ENCODE measurements at places on chromosomes 1 and 21.
A peak's percentile ranks its signal among the peaks of the same experiment; 100 is the strongest.

DNA sequence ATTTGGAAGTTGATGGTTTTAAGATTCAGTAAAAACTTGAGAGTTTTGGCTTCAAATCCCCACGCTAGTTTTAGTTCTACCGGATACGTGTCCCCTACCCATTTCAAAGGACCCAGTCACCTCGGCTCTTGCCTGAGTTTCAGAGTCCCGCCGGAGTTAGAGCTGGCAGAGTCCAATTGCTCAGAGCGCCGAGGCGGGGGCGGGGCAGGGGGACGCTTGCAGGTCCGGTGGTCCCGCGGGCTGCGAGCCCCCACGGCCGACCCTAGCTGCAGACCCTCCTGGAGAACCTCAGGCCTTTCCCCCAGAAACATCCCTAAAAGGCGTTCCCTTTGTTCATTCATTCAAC is 765 bp upstream of the VPS45 start:
- peak; percentile 76 for DNase-seq

- no peak for DNase-seq
Observed at GRCh38 chr1:30666756-30667273, 56.6 kb downstream of the MATN1 start.

DNA sequence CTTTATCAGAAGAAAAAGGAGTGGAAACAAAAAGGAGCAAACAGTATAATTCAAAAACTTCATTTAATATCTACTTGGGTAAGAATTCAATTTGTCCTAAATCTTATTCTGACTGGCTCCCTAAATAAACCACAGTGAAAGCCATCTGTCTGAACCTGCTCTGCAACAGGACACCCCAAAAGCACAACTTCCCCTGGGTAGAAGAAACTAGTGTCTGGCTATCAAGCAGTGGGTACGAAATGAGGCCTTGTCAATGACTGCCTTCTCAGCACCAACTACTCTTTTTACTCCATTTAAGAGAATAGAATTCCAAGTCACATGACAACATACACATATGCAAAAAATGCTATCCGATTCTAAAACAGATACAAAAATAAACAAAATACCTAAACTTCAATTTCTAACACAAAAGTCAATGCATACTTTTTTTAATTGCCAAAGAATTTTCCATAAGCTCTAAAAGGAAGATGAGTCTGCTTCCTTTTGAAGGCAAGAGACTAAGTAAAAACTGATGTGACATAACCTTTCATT is 206.8 kb downstream of the SLC45A1 start:
- no peak for DNase-seq

- peak; percentile 93 for DNase-seq
Observed at GRCh38 chr1:156291226-156292061, 4.0 kb downstream of the GLMP start.

DNA sequence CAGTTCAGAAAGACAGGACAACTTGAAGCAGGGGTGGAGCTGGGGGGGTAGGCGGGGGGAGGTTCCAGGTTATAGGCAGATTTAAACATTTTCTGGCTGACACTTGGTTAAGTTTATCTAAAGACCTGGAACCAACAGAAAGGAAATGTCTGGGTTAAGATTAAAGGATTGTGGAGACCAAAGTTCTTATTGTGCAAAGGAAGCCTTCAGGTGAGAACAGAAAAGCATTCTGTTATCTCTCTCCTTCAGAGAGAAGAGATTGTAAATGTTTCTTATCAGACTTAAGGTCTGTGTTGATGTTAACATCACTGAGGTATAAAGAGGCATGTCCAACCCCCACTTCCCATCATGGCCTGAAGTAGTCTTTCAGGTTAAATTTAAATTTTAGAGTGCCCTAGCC is 3.7 kb upstream of the ACADM start:
- DNase-seq, result no peak

DNA sequence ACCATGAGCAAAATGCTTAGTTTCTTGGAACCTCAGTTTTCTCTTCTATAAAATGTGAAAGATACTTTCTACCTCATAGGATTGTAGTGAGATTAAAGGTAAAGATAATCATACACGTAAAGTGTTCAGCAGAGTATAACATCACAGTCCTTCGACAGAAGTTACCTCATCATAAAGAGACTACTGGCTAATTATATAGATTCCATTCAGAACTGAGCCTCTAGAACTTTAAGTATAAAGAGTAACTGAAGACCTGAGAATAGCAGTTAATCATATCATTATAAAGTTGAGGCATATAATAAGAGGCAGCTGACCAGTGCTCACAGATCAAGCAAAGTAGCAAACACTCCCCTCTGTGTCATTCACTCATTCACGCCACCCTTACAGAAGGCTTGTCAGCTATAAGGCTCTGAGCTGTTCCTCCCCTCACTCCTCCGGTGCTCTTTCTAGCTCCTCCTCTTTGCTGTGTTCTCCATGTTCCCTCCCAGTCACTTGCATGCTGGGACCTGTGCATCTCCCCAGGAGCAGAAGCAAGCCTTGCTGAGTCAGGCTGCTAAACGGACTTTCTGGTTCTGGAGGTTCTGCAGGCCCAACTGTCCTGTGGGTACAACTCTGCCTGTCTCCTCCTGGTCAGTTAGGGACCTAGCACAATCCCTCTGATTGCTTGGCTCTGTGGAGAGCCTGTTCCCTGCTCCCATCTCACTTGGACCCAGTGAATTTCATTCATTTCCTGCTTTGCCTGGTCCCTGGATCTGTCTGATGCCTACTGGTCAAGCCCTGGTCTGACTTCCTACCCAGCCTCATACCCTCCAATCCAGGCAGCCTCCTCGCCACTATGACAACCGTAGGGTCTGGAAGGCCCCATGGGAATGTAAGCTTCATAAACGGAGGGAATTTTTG is 28.3 kb upstream of the LY9 start:
- DNase-seq, result no peak

GRCh38 chr1:208158640-208159554 is 85.3 kb downstream of the PLXNA2 start:
- DNase-seq, result no peak

DNA sequence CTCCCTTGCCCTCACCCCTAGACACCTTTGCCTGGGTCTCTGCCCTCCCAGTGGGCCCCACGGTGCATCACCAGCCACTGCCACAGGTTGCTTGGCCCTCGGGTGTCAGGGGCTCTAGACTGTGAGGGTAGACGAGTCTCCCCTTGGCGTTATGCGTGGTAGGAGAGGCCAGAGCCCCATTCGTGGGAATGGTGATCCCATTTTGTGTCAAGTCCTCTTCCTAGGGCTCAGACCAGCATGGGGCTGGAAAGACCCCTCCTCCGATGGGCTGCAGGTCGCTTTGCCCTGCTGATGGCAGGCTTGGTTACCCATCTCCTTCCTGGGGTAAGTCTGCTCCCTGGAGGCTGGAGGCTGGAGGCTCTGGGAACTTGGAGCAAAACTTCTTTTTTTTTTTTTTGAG is 42.4 kb downstream of the SLC30A1 start:
- no peak for DNase-seq

DNA sequence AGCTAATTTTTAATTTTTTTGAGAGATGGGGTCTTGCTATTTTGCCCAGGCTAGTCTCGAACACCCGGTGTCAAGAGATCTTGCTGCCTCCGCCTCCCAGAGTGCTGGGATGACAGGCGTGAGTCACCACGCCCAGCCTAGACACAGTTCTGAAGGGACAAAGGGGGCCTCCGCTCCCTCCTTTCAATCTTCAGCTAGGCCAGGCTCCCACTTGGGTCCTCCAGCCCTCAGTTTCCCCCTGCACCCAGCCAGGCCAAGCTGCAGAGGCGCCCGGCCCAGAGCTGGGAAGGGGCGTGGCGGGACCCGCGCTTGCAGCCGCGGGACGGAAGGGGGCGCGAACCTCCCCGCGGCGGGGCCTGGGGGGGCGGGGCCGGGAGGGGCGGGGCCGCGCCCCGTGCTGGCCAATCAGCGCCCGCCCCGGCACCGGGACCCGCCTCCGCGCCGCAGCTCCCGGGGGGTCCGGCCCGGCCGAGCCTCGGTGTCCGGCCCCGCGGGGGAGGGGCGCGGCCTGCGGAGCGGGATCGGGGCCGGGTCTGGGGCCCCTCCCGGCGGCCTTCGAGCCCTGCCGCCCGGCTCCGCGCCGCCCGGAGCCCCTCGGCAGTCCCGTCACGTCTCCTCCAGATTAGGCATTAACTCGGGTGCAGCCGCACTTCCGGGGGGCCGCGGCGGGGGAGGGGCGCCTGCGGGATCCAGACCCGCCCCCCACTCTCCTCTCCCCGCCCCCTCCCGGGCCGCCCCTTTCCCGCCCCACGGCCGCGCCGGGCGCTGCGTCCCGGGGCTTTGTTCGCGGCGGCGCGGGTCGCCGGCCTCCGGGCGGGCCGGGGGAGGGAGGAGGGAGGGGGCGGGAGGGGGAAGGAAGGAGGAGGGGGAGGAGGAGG is 559 bp upstream of the AGRN start:
- peak; percentile 86 for DNase-seq

DNA sequence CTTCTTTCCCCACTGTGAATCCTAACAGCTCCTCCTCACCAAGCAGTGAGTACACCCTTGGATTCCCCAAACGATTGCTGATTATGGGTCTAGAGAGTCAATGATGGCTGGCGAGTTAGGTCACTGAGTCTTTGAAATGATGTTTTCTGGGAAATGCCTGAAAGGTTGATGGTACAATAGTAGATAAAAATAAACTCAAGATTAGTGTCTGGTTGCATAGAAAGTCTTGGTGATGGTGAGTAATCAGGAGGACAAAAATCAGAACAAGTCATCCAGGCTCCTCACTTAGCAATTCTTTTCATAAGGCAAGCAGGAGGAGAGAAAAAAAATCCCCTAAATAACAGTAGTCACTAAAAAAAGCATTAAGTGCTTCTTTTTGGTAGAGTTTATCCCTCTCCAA is 22.6 kb downstream of the HLX start:
- no peak for DNase-seq

DNA sequence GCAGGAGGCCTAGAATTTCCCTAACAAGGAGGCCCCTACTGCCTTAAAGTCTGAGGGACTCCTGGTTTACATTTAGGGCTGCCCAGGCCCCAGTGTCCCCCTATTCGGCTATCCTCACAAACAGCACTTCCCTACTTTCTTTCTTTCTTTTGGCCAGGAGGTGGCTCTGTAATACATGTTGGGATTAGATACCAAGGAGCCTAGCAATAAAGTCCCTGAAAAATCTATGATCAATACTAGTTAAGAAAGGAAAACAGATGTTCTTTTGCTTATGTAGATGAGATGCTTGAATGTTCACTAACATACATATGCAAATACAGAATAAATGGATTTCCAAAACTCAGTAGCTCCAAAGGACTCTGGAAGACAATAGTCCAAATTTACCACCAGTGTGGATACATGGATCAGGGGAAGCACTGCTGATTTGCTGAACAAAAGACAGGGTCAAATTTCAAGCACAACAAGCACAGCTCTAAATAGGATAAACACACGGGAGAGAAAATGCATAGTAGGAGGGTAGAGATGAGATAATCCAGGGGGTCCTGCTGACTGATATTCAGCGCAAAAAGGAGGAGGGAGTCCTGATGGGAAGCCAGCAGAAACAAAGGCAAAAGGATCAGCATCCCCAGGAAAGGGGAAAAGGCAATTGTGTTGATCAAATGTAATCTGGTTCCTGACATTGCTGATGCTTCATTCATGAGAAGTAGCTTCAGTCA is 240.0 kb downstream of the NUF2 start:
- no peak for DNase-seq

- peak; percentile 77 for DNase-seq
Observed at GRCh38 chr1:109619576-109620400, at the start of the genes AMPD2 and GNAT2. TSS of gene AMPD2 (plus strand) at chr1:109619837. CDS start at chr1:109621176, 1,339 bp downstream. TSS of gene GNAT2 (minus strand) at chr1:109619616. CDS start at chr1:109612870, 6,746 bp downstream.

- peak; percentile 73 for DNase-seq
Observed at GRCh38 chr1:34929497-34929852, at the start of gene DLGAP3. TSS of gene DLGAP3 (minus strand) at chr1:34929650. CDS start at chr1:34905383, 24,267 bp downstream.

GRCh38 chr1:19078536-19078935 is 122.1 kb upstream of the IFFO2 start:
- no peak for DNase-seq

DNA sequence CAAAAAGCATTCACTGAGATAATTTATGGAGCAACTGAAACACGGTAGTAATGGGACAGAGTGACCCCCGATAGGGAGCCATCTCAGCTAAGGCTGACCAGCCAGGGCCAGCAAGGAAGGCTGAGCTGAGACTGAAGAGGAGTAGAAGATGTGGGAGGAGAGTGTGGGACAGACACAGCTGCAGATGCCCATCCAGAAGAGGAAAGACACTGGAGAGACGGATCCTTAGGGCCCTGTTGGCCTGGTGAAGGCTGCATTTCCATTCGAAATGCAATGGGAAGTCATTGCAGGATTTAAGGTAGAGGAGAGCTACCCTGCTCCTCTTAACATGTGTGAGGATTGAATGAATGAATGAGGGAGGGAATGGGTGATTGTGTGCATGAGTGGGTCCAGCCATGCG is 44.0 kb upstream of the LRP8 start:
- DNase-seq, result no peak

DNA sequence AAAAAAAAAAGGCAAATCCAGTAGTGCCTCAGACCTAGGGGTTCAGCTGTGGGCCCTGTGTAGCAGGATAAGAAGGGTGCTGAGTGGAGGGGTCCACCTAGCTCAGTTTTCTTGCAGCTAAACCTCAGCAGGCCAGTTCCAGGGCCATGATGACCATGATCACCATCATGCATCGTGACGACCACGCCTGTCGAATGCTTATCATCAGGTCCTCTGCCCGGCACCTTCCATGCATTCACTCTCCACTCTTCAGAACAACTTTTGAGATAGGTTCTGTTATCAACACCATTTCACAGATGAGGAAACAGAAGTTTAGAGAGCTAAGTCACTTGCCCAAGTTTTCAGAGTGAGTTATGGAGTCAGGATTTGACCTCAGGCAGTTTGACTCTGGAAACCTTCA is 54.9 kb downstream of the ACBD3 start:
- no peak for DNase-seq

GRCh38 chr1:66396212-66396890 is 137.6 kb upstream of the SGIP1 start:
- DNase-seq, result no peak

DNA sequence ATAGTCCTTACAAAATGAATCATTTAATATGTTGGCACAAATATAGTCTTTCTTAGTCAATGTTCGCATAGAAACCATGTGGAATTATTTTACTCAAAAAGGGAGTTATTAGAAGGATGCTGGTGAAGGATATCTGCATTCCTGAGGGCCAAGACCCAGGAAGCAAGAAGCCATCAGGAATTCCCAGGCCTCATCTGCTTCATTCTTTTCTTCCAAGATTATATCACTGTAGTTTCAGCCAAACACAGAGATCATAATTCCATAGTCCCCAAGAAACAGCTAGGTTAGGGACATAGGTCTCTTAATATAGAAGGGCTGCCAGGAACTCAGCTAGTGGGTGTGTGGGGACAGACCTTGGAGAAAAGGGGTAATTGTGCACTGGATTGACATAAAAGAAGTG is 28.6 kb upstream of the DISC1 start:
- DNase-seq, result no peak

- no peak for DNase-seq
Observed at GRCh38 chr1:228007801-228008341, 1.1 kb downstream of the WNT3A start.

DNA sequence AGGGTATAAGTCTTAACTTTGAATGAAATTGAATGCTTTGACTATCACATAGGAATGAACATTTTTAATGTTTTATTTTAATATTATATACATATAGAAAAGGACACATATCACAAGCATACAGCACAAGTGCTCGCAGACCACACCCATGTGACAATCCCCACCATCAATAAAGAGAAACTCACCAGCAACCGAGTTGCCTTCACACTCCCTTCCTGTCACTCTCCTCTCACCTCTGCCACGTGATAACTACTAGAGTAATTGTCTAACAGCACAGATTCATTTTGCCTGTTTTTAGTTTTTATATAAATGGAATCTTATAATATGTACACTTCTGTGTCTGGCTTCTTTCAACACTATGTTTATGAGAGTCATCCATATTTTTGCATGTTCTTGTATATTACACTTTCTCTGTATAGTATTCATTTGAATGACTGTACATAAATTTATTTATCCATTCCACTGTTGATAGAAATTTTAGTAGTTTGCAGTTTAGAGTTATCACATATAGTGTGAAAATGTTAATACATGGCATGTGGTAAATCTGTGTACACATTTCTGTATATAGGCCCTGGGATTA is 304.9 kb upstream of the DUSP10 start:
- no peak for DNase-seq
